Stimulated activated CD4-positive, alpha-beta T cell treated with anti-CD3 and anti-CD28 coated beads, Interleukin-12 subunit alpha, Interleukin-12 subunit beta, amount 100 ng/mL, for 4 hours (primary cell): ENCODE measurements at places on chromosomes 7 and 10.

DNA sequence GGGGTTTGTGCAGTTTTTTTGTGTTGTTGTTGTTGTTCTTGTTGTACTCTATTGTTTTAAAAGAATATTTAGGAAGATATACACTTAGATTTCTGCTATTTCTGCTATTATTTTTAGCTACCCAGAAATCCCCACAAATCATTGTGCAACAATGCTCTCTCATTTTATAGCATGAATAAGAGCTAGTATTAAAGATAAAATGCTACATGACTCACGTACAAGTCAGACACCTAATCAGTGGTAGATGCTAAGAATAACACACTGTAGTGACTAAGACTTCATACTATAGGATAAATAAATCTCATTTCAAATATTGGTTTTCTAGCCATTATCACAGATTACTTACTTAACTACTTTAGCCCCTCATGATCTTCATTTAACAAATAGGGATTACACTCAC is 920.5 kb downstream of the KCNMA1 start:
- DNase-seq = no peak

- DNase-seq = no peak
Observed at GRCh38 chr7:116087984-116088383, 57.4 kb upstream of the TFEC start.

DNA sequence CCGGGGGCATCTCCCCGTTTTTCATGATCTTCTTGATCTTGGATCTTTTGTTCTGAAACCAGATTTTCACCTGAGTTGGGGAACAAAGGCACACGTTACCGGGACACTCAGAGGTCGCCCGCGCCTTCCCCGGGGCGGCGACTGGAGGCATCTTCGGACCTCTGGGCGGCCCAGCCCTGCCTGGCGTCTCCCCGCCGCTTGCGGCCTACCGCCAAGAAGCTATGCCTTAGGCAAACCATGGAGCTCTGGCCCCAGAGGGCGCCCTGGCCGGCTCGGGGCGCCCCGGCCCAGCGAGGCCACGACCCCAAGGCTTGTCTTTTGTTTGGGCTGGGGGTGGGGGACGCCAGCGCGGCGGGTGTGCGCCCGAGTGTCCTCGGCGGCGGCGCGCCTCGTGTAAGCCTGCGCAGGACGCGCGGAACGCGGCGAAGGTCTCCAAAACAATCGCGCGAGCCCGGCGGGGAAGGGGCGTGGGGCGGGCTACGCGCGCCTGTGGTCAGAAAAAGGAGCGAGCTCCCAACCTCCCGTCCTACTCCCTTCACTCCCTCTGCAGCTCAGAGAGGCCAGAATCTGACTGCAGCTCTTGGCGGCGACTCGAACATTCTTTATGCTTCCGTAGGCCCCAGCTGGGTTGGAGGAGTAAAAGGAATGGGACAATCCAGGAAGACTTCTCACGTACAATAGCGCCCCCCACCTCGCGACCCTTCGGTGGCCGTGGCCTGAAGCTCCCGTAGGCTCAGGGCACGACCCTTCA is 3.5 kb downstream of the DLX5 start:
- DNase-seq = no peak

DNA sequence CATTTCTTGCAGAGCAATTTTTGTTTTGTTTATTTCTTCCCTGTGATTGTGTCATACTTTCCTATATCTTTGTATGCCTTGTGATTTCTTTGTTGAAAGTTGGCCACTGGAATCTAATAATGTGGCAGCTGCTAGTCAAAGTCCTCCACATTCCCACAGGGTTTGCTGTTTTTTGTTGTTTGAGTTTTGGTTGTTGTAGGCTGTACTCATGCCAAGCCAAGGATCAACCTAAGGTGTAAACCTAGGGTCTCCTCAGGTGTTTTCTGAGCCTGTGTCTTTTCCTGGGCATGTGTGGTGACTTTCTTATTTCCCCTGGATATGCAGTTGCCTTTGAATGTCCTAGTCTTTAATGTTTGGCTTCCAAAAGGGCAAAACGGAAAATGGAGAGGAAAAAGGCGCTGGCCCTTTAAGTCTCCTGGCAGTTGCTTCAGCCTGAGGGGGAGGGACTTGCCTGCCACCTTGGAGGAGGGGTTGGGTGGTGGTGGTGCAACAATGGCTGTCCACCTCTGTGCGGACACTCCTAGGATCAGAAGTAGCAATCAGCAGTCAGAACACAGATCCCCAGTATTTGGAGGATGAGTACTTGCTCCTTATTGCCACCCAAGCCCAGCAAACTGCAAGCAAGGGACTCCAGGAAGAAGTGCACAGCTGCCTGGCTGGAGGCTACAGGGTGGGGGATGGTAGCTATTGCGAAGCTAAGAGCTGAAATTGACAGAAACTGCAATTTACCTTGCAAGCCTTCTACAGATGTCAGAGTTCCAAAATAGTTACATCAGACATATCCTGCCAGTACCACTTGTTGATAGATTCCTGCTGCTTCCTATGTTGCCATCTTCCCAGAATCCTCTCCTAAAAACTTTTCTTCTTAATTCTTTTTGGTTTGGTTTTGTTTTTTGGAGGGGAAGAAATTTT is 5.6 kb upstream of the ZNF518A start:
- DNase-seq = no peak
